ENCODE measurements at places on chromosomes 1 and 21. TPM values are rescaled to one million over a fixed set of nuclear protein-coding genes. Genes with fewer than 3 reads are reported as not detected.

Gene MYCBP
- 12.0 TPM for total RNA-seq

Gene VCAM1
- total RNA-seq, result 55.5 TPM

Gene INSRR
- not detected for total RNA-seq

Gene KLHDC9
- 2.9 TPM for total RNA-seq

Gene RBP7
- 11.1 TPM for total RNA-seq

DNA sequence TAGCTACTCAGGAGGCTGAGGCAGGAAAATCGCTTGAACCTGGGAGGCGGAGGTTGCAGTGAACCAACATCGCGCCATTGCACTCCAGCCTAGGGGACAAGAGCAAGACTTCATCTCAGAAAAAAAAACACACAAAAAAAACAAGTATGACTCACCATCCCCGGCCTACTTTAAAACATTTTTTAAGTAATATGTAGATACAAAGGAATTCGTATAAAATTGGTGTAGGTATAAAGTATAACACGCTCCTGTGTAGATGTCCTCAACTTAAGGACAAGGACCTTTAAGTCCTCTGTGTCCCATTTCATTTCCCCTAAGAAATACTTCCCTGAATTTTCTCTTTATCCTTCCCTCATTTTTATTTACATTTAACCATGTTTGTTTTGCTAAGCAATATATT, 73.4 kb upstream of the PKN2 start:
- DNase-seq, result no peak

DNA sequence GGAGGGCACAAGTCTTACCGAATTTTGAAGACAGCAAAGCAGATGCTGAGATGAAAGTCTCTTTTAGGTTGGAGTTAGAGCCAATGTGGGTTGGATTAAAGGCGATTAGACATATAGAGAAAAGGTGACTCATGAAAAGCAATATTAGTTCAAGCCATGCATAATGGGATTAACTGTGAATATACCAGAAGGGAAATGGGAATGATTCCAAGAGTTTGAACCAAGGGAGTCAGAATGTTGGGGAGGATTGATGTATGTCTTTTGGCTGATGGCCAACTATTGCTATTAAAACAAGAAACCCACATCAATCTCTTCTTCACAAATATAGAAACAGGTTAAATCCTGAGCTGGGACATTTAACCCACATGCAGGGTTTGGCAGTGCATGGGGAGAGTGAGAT, 1.2 kb downstream of the HMGCS2 start:
- DNase-seq, result no peak

DNA sequence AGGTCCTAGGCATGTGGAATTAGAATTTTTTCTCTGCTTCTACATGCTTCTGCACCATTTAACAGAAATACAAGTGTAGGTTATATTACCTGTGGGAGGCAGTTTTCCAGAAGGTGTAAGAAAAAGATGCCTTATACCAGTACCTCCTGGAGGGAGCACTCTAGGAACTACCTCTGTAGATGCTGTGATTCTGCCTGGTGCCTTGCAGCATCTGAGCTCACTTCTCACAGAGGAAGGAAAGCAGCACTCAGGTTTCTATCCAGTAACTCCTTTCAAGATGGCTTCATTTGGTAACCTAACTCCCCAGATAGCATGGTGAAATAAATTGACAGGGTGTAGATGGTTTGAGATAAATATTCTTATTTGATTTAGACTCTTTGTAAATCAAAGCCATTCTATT, 50.3 kb downstream of the GIPC2 start:
- DNase-seq, result no peak

DNA sequence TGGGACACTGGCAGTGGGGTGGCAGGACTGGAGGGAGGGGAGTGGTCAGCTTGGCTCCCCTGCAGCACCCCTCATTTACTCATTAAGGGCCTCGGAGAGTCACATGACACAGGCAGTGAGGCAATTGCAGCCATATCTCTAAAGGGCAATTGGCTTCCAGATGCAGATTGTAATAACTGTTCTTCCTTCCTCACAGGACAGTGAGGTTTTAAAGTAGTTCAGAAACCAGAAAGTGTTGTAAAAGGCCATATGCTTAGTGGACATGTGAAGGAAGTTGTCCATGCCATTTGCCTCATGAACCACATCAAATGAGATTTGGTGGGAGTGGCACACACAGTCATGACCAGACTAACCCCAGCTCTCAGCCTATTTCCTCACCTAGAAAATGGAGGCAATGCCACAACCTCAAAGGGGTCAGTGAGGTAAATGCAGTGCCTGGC, 11.1 kb downstream of the MTX1 start:
- DNase-seq, result no peak

GRCh38 chr1:16972189-16972895, 8.1 kb downstream of the MFAP2 start:
- no peak for DNase-seq

GRCh38 chr1:175195281-175195680, 2.7 kb upstream of the KIAA0040 start:
- DNase-seq, result no peak

GRCh38 chr1:24936684-24937083, 6.6 kb upstream of the RUNX3 start:
- no peak for DNase-seq

DNA sequence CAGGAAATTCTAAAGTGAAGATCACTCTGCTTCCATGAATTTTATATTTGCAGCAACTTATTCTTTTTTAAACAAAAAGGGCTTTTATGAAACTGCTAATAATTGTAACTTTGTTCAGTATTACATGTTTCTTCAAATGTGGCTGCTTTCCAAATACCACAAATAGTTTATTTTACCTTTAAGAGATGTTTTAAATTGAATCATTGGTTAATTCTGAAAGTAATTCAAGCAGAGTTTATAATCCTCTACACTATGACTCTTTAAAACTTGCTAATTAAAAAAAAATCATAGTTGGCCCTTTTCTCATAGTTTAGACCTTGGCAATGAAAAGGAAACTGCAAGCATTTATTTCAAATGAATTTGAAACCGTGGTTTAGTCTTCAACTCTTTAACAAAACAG, 59.6 kb downstream of the SDCCAG8 start:
- no peak for DNase-seq

Measured in kidney epithelial cell (primary cell).